Jurkat, Clone E6-1 (cell line): ENCODE measurements at places on chromosomes 12 and 14.

DNA sequence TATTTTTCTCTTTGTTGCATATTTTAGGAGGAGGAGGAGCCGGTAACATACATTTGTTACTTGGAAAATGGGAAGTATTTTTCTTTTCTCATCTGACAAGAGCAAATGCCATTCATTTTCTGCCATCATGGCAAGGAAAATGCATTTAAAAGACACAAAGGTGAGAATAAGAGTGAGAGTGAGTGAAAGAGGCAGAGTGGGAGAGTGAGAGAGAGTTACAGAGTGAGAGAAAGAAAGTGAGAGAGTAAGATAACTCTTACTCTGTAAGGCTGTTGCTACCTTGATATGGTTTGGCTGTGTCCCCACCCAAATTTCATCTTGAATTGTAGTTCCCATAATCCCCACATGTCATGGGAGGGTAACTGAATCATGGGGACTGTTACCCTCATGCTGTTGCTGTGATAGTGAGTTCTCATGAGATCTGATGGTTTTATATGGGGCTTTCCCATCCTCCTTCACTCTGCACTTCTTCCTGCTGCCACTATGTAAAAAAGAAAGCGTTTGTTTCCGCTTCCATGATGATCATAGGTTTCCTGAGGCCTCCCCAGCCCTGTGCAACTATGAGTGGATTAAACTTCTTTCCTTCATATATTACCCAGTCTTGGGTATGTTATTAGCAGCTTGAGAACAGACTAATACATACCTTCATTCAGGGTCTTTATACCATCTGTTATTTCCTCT lies 64.2 kb downstream of the ASCL1 start:
- no peak for DNase-seq

DNA sequence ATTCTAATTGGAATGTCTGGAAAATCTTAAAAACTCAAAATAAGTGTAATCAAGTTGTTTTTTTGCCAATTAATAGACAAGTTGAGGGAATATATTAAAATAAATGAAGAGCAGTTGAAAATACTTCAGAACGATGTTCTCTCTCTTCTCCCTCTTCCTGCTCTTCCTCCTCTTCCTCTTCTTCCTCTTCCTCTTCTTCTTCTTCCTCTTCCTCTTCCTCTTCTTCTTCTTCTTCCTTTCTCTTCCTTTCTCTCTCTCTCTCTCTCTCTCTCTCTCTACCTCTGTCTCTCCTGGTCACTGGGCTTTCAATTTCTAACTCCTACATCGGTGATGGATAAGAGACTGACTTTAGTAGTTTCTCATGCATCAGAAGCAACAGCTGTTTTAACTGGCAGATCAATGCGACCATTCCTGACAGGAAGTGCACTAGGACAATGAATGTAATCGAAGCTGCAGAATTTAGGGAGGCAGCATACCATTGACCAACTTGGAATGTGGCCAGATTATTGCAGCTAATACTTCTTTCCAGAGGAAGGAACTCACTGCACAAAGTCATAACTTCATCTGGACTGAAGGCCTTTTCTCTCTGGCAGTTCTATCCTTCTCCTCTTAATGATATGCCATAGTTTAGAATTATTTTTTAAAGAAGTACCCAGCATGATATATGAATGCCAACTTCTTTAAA lies 13.8 kb upstream of the TMTC2 start:
- no peak for DNase-seq

- no peak for DNase-seq
Measured at GRCh38 chr14:36105401-36105800, 71.1 kb downstream of the PTCSC3 start.

GRCh38 chr12:75658901-75659823 lies 147.8 kb upstream of the KRR1 start:
- DNase-seq = no peak

GRCh38 chr12:16634786-16635185 lies 28.8 kb upstream of the LMO3 start:
- DNase-seq = peak; percentile 28

GRCh38 chr12:115811045-115811444 lies 466.4 kb downstream of the MED13L start:
- no peak for DNase-seq
